ENCODE measurements at places on chromosomes 16 and 17.

GRCh38 chr16:59748531-59748930, 1014.4 kb upstream of the GOT2 start:
- no peak for DNase-seq

DNA sequence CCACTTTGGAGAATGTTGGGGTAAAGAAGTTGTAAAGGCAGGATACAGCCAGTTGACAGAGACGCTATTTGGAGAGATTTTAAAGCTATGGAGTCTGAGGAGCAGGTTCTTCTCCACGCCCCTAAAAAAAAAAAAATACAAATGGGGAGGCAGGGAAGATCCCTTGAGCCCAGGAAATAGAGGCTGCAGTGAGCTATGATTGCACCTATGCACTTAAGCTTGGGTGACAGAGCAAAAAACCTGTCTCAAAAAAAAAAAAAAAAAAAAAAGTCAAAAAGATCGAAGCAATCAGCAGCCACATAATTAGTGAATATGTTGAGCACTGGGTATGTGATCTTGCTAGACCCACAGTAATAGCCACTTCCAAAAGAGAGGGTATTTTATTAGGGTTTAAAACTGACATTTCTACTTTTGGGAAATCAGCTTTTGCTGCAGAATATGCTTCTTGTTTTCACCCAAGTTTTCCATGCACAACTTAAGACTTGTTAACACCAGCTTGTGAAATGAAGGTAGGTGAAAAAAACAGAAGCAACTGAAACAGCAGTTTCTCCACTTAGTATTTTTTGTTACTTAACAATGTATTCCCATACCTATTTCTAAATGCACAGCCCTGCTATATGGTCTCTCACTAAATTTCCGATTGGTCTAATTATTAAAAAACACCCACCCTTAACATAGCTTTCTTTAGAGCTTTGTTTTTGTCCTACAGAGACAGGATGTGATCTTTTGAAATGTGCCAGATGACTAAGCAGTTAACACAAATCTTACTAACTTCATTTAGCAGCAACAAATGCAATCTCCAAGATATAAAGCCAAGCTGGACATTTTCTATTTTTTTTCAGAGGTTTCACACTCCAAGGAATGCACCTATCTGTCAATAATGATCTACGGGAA, 2.5 kb upstream of the ARL6IP1 start:
- no peak for DNase-seq

GRCh38 chr16:81567987-81568748, 123.6 kb downstream of the CMIP start:
- DNase-seq: no peak

DNA sequence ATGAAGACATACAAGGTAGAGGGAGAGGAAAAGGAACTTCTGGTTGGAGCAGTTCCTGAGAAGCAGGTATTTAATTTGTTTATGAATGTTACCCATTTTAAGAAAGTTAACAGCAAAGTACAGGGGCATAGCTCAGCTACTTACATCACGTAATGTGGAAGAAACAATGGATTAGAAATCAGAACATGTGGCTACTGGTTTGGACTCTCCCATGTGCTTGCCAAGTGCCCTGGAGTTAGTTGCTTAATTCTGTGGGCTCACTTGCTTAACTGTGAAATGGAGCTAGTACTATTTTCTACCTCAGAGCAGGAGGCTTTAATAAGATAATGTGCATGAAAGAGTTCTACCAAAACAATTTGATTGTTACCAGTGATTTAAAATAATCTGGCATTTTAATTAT, 27.3 kb downstream of the RSPRY1 start:
- DNase-seq: no peak

- no peak for DNase-seq
These were observed 27.2 kb downstream of the COX11 start for GRCh38 chr17:54941285-54941684.

- DNase-seq: no peak
These were observed 375.7 kb upstream of the CDH11 start for GRCh38 chr16:65497571-65497970.

DNA sequence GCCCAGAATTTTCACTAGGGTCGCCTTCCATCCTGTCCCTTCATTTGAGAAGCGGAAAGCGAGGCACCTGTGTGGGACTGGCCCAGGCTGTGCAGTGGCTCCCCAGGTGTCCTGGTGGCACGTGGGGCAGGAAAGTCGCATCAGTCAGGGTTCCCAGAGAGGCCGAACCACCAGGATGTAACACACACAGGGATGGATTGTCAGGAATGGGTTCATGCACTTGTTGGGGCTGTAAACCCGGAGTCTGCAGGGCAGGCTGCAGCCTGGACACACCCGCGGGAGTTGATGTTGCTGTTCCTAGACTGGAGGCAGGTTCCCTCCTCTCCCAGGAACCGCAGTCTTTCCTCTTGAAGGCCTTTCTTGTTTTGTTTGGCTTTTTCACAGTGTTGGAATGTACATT, 30.7 kb upstream of the RPTOR start:
- no peak for DNase-seq

GRCh38 chr16:14564323-14564722, 65.7 kb downstream of the PARN start:
- DNase-seq: no peak

DNA sequence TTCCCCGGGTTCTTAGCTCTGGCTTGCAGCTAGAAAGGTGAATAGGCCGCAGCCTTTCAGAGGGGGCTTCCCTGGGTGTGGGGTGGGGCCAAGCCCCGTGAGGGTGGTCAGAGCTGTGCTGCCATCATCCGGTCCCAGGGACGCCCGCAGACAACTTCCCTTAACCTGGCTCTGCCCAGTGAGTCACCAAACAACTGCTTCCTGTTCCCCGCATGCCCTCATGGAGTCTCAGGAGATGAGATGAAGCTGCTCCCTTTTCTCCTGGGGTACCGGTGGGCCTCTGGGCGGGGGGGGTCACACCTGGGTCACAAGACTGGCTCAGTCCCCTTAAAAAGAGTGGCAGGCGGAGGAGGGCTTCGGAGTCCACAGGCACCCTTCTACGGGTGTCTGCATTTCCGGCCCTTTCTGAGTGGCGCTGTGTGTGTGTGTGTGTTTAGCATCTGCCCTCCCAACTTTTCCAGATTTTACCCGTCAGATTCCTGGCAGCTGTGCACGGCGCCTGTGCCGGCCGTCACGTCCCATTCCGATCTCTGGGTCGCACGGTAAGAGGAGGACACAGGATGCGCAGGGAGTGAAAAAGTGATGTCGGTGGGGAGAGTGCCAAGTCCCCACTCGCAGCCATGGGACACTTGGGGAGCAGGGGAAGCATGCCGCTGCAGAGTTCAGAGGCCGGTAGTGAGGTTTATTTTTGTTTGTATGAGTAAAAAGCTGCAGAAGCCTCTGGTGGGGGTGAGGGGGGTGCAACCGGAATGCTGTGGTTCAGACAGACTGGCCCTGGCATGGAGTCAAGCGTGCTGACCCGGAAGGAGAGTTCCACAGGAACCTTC, 16.8 kb downstream of the HIC1 start:
- DNase-seq: no peak

DNA sequence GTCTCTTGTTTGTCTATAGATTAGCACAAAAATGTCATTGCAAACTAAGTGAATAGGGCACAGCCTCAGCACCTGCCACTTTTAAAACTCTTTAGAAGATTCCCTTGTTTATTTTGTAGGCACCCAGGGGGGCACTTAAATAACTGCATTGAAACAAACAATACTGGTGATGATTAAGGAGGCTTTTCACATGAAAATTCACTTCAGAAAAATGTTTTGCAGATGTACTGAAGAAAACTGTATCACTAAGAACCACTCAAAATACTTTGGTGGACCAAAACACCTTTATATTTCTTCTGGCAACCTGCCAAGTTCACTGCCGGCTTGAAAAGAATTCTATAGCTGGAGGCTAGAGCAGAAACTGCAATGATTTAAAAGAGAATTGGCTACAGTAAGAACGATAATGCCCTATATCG, 281.5 kb downstream of the TOX3 start:
- no peak for DNase-seq

DNA sequence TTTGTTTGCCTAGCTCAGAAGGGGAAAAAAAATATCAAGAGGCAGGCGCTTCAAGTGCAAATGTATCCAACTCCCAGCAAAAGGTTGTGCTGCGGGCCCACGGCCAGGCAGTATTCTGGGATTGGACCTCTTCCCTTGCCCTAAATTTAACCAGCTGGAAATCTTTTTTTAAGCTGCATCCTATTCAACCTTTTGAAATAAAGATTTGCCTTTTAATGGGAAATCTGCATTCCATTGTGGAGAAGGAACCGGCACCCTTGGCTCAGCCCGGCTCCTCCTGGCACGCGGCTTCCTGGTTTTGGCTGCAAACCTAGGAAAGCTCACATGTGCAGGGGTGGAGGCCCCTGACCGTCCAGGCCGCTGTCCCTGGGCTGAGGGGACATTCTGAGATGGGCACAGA, 38.8 kb upstream of the ENPP7 start:
- DNase-seq: no peak

GRCh38 chr17:80248894-80249710, 11.6 kb upstream of the RNF213 start:
- no peak for DNase-seq

GRCh38 chr16:4340443-4340842, 10.7 kb downstream of the PAM16 start:
- no peak for DNase-seq

GRCh38 chr17:794876-795275, 12.7 kb downstream of the MRM3 start:
- DNase-seq: peak; percentile 32

GRCh38 chr16:1389762-1390161, 24.7 kb downstream of the UNKL start:
- DNase-seq: no peak

GRCh38 chr16:8717892-8718415, 43.5 kb downstream of the ABAT start:
- DNase-seq: no peak

DNA sequence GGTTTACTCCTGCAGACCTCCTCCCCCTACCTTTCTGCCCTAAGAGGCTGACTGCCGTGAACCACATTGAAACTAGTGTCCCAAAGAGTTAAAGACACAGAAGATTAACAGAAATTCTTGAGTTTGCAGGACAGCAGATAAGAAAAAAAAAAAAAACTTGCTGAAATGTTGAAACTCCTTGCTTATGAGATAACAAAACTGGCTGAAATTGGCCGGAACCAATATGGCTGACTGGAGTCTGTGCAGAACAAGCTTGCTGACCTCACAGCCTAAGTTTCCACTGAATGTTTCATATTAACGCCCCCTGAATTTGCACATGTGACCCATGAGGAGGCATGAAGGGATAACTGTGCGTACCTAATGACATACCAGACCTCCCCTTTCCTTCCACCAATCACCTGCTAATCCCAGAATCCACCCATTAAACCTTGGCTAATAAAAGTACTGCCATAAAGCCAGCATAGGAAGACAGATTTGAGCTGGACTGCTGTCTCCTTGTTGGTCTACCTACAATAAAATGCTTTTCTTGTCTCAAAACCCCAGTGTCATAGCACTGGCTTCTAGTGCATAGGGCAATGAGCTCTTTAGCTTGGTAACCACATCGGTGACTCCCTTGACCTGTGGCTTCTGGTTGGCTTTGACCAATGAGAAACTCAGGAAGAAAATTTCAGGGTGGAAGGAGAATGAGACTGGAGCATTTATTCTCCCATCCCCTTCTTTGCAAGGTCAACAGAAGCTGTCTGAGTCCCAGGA, 80.1 kb downstream of the PMP22 start:
- DNase-seq: no peak

- DNase-seq: no peak
These were observed 21.1 kb upstream of the RPH3AL start for GRCh38 chr17:373613-374230.

- DNase-seq: no peak
These were observed 7.8 kb upstream of the SRL start for GRCh38 chr16:4249530-4250308.

DNA sequence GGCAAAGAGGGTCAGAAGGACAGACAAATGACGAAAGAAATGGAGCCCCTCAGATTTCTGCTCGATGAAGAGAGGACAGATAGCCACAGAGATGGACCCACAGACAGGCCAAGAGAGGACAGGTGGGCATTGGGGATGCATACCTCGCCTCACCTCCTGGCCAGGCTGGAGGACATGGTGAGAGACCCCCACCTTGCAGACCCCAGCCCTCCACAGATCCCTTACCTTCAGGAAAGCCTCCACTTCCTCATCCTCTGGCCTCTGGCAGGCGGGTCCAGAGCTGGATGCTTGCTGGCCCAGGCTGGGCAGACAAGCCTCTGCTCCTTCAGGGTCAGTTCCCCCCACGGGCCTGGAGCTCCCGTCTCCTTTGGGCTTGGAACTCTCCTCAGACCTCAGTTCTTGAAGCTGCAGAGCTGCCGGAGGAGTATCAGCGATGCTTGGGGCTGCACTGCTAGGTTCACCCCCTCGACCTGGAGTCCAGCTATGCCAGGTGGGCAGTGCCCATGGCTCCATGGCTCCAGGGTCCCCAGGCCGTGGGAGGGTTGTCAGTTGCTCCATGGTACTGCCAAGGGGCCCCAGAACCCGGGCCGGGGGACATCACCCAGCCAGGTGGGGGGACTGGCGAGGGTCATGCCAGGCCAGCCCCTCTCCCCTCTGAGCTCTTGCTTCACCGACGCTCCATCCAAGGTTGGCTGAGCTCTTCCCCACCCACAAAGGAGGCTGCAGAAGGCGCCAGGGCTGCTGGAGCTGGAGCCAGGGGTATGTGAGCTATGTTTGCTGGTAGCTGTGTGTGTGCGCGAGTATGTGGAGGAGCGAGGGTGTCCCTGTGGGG, 1.0 kb downstream of the TSPOAP1 start:
- DNase-seq: no peak

- DNase-seq: no peak
These were observed 3.9 kb downstream of the IGFALS start for GRCh38 chr16:1789643-1790045.
